ENCODE measurements at places on chromosomes 5 and 9. TPM values are rescaled to one million over a fixed set of nuclear protein-coding genes. Genes with fewer than 3 reads are reported as not detected.

Gene VDAC1
- total RNA-seq, result 60.7 TPM

- no peak for DNase-seq
These were observed 2.9 kb downstream of the RPS23 start for GRCh38 chr5:82275216-82275664.

DNA sequence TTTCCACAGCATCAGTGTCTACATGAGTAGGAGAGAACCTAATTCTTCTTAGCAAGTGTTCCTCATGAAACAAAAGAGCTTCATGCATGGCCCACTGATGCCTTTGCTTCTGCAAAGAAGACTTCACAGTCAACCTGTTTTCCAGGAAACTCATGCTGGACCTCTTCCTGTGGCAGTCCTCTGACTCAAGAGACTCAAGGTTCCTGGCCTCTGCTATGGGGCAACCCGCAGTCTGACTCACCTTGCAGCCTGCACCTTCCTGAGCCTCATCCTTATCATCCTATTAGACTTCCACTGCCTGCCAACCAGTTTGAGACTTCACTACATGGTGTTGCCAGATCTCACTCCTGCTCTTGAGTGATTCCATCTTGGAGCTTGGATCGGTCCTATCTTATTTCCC is 17.6 kb upstream of the AGGF1 start:
- no peak for DNase-seq

Gene SLC34A3
- not detected for total RNA-seq

DNA sequence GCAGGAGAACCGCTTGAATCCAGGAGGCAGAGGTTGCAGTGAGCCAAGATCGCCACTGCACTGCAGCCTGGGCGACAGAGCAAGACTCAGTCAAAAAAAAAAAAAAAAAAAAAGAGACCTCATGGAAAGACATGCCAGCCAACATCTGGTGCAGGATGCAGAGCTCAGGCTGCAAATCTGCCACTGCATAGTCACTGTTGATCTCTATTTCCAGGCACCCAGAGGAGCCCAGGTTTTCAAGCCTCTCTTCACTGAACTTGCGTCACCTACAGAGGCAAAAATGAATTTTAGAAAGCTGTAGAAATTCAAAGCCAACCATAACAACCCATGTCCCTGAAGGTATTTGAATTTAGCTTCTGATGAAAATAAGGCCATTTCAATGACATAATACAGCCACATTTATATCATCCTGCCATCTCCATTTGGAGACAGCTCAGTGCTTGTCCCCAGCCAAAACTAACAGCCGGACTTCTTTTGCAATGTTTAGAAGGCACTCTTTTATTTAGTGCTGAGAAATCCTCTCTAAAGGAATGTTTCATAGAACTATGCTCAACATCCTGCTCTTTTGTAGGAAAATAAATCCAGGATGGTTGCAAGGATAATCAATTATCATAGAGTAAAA is 113.3 kb downstream of the SNX18 start:
- no peak for DNase-seq

Gene CLINT1
- total RNA-seq, result 69.7 TPM

DNA sequence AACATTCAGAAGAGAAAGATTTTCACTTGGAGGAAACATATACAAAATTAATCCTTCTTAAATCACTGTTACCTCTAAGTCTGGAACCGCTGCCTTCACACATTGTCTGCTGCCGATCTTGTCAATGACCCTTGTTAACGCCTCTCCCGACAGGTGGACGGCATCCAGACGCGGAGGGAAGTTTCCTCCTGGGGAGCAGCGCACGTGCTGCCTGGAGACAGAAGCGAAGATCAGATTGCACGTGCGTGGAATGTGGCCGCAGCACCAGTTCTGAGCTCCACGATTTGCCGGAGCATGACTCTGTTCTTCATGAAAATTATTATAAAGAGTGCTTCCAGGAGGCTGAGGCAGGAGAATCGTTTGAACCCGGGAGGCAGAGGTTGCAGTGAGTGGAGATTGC is 183.6 kb upstream of the IRX4 start:
- DNase-seq, result no peak

Gene TMEM215
- not detected for total RNA-seq

- DNase-seq, result no peak
These were observed 9.3 kb downstream of the NAIF1 start for GRCh38 chr9:128057724-128058409.

Gene SPZ1
- not detected for total RNA-seq

GRCh38 chr5:17154211-17154996 is 63.0 kb upstream of the BASP1 start:
- DNase-seq, result no peak

Gene IL5
- total RNA-seq, result not detected

GRCh38 chr9:126335837-126336735 is 9.5 kb downstream of the MVB12B start:
- no peak for DNase-seq

Gene PCDHB3
- total RNA-seq, result not detected

DNA sequence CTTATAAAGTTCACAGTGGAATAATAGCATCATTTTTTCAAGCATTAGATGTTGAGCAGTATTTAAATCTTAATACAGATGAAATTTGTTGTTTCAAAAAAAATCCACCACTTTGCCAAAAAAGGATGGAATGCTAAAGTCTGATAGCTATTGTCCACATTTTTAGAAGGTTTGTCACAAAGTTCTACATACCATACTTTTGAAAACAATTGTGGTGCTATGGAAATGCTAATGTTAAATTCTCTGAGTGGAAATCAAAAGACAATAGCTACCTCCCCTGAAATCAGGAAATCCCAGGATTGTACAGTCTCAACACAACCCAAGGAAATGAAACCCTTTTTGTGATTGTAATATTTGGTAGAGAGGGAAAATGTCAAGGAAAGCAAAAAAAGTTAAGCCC is 19.3 kb upstream of the GRAMD2B start:
- no peak for DNase-seq

DNA sequence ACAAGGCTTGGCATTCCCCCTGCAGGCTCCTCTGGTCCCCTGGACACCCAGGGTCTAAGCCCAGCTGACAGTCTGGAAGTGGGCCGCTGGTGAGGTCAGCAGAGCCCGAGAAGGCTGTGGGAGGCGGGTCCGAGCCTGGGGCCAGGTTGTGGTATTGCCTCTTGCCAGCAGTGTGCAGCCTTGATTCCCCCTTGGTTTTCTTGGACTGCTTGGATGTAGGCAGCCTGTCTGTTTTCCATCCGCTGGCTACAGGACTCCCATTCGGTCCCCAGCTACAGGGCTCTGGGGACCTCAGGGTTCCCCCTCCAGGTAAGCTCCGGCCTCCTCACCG is 1.6 kb downstream of the AIF1L start:
- no peak for DNase-seq

Gene CA9
- total RNA-seq, result not detected

DNA sequence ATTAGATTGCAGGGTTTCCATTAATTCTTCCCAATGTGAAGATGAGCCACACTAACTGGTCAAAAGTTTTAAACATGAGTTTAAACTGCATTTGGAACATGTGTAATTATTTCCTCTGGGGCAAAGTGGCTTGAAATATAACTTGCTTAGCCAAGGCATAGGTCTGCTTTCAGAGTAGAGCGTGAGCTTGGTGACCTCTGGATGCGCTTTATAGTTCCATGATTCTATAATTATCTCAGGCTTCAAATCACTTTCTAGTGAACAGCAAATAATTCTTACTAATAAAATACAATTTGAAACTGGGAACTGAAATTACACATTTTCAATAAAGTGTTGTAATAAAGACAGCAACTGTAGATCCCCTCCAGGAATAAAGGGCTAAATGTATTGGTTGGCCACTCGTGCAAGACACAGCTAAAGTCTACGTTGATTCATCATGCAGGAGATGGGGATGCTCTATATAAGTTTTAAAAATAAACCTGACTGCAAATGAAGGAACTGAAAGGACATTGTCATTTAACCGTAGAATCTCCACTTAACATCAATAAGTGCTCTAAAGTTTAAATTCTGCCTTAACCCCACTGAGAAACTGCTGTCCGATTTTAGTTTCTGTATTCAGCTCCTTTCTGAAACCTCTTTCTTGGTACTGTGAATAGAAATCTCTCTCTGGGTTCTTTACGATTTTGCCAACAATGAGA is 460.0 kb downstream of the PSAT1 start:
- peak; percentile 43 for DNase-seq

GRCh38 chr5:1888541-1889251 is 6.0 kb upstream of the IRX4 start:
- DNase-seq, result no peak

Gene LMAN2
- 89.4 TPM for total RNA-seq

GRCh38 chr5:113242481-113243348 is 192.1 kb downstream of the TSSK1B start:
- DNase-seq, result no peak

GRCh38 chr9:104868303-104868686 is 59.7 kb downstream of the ABCA1 start:
- DNase-seq, result no peak

Gene SLC46A2
- total RNA-seq, result not detected

Gene TPPP
- 0.07 TPM for total RNA-seq

DNA sequence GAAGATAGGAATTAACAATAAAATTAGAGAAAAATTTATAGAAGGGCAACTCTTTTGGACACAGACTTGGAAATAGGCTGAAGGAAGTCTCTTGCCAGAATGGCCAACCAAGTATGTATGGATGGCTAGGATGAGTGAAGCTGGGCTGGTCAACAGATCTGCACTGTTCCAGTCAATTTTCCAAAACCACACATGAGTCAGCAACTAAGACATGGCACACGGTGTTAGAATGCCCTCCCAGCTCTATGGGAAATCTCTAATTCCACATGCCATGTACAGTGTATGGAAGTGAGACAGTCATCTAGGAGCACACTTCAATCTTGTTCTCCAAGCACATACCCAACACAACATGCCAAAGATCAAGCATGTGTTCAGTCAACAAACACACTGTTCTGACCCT is 129.6 kb downstream of the GLIS3 start:
- no peak for DNase-seq

DNA sequence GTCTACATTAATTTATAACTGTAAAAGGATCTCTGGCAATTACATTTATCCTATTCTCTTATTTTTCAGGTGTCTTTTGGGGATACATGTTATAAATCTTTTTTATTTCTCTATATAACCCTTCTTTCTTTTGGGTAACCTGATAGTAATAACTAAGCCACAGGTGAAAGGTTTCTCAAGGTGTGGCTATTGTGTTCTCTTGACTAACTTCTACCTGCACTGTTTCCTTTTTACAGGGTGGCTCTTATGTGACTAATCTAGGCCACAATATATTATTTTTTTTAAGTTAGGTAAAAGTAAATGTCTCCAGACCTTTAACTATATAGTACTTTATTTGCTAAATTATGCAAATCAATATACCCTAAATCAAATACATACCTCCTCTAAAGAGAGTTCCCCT is 193.2 kb downstream of the EFNA5 start:
- DNase-seq, result no peak

Gene EFNA5
- not detected for total RNA-seq

Gene SPATA31C2
- total RNA-seq, result not detected

Gene FAXDC2
- total RNA-seq, result not detected

GRCh38 chr9:21711504-21711903 is 90.9 kb upstream of the MTAP start:
- DNase-seq, result no peak

DNA sequence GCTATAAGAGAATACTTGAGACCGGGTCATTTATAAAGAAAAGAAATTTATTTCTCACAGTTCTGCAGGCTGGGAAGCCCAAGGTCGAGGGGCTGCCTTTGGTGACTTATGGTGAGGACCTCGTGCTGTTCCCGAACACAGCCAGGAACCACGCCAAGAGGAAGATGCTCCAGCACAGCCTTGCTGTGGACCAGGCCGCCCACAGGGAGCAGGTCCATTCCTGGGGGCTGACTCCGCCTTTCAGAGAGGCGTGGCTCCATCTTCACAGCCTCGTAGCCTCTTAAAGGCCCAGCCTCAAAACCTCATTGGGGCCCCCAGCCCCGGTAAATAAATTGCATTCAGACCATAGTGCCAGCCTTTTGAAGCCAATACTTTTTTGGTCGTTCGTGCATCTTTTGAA is 93.5 kb upstream of the CACNA1B start:
- DNase-seq, result no peak

GRCh38 chr9:91047993-91048607 is 246.5 kb downstream of the SYK start:
- no peak for DNase-seq

Gene NR6A1
- 0.66 TPM for total RNA-seq

DNA sequence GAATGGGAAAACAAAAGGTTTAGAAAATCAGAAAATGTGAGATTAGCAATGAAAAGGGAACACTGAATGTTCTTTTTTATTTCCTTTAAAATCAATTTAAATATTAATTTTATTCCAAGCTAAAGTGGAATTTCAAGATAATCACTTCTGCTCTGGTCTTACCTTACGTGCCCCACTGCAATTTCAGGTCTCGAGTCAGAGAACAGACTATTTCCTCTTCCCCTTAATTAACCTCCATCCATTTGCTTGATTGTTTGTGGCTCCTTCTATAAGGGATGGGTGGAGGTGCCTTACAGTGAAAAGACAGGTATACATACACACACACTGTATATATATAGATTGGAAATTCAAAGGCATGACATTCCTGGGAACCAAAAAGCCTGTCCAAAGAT is 137.1 kb downstream of the SUSD1 start:
- DNase-seq, result peak; percentile 72

DNA sequence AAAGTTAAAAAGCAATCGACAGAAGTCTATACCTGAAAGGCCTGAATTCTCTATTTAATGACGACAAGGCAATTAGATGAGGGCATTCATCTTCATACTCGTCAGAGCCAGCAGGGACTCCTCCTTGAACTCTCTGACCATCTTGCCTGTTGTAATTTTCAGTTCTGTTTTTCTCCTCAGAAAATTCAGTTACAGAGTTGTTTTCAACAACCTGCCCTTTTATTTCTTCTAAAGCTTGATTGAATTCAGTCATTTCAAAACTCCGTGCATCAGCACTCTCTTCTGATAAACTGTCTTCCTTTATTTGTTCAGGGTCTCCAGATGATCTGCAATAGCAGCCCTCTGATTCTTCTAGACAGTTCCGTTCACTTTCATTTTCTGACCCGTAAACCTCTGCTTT is 15.6 kb downstream of the RIOK2 start:
- DNase-seq, result peak; percentile 53

Gene HAPLN1
- not detected for total RNA-seq

DNA sequence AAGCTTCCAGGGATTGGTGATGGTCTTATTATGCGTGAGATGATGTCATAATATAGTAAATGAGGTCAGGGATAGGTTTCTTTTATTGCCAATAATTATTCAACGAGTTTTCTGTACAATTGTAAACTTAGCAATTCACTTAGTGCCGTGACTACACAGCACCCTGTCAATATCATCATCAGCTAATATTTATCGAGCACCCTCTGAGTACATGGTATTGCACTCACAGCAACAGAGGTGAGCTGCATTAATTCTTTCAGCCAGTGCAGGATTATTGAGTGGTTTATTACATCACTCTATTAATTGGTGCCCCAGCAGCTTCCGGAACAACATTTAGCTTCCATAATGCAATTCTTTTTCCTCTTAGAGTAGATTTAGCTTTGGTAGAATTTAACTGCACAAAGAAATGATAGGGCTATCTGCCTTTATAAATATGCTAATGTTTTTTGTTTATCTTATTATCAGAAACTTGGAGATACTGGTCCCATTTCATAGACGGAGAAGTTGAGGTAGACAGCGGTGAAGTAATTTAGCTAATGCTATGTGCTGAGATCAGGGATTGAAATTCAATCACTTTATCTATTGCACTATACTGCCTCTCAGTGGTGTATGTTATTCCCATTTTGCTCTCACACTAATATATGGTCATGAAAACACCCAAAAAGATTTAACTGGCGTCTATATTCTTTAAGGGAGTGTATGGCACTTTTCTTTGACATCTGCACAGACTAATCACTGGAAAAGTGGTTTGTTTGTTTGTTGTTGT is 726.1 kb upstream of the WWC1 start:
- DNase-seq, result no peak

GRCh38 chr9:21584890-21585289 is 102.8 kb upstream of the IFNE start:
- no peak for DNase-seq

All from B cell (primary cell).